ENCODE measurements at places on chromosomes 16 and 17.
A peak's percentile ranks its signal among the peaks of the same experiment; 100 is the strongest.

GRCh38 chr17:2751491-2751890 lies 2.0 kb upstream of the CCDC92B start:
- DNase-seq: no peak

GRCh38 chr17:78539781-78540180 lies 37.4 kb downstream of the DNAH17 start:
- no peak for DNase-seq

DNA sequence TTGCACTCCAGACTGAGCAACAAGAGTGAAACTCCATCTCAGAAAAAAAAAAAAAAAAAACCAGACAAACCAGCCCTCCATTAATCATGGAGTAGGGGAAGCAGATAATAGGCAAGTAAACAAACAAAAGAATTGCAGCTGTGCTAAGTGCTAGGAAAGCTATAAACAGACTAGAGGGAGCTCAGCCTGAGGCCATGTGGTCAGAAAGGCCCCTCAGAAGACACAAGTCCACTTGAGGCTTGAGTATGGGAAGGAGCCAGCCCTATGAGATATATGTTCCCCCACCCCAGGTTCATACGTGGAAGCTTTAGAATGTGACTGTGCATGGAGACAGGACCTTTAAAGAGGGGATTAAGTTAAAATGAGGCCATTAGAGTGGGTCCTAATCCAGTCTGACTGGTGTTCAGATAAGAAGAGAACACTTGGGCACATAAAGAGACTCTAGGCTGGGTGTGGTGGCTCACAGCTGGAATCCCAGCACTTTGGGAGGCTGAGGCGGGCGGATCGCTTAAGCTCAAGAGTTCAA lies 132.6 kb upstream of the NOL11 start:
- DNase-seq: no peak

DNA sequence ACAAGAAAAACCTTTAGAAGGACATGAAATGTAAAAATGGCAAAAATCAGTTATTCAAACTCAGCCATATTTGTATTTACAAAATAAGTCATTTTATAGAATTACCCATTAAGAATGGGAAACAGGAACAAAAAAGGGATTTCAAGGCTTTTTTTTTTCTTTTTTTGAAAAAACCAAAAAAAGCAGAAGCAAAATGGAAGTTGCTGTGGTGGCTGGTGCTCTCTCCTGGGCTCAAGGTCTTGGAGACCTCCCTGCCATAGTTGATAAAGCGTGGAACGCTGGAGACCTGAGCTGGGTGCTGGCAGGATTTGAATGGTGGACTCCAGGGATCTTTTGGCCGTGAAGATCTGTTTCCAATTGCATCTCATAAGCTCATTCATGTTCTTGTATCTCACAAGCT lies 3.1 kb downstream of the PLCG2 start:
- no peak for DNase-seq

GRCh38 chr16:80144191-80144590 lies 396.6 kb upstream of the DYNLRB2 start:
- no peak for DNase-seq

- peak; percentile 64 for DNase-seq
These were observed 10.4 kb downstream of the KPNB1 start for GRCh38 chr17:47660064-47660492.
